Smooth muscle cell of the pulmonary artery (primary cell): ENCODE measurements at places on chromosomes 4 and X. TPM values are rescaled to one million over a fixed set of nuclear protein-coding genes. Genes with fewer than 3 reads are reported as not detected.

FHDC1 gene
- 0.20 and 0.26 TPM in 2 replicates for total RNA-seq

AFAP1 gene
- 81.1 and 134 TPM in 2 replicates for total RNA-seq

BMP3 gene
- total RNA-seq = 0.13 TPM in 2 replicates

PPEF2 gene
- 0.03 TPM in 1 of 2 replicates, not detected in the other for total RNA-seq

GAGE12E gene
- total RNA-seq = not detected in 2 replicates

CXCL1 gene
- total RNA-seq = 21.6 and 120 TPM in 2 replicates

SPANXB1 gene
- total RNA-seq = not detected in 2 replicates

RAB33B gene
- 14.9 and 16.4 TPM in 2 replicates for total RNA-seq

GYPE gene
- 0.43 and 2.1 TPM in 2 replicates for total RNA-seq

WDR17 gene
- 0.76 and 1.2 TPM in 2 replicates for total RNA-seq

NXT2 gene
- total RNA-seq = 6.8 and 10.3 TPM in 2 replicates

PLP2 gene
- total RNA-seq = 21.6 and 22.8 TPM in 2 replicates

ATP2B3 gene
- 0.07 and 0.20 TPM in 2 replicates for total RNA-seq

PLAC8 gene
- total RNA-seq = not detected in 2 replicates
